ENCODE measurements at places on chromosomes 3 and 15.

DNA sequence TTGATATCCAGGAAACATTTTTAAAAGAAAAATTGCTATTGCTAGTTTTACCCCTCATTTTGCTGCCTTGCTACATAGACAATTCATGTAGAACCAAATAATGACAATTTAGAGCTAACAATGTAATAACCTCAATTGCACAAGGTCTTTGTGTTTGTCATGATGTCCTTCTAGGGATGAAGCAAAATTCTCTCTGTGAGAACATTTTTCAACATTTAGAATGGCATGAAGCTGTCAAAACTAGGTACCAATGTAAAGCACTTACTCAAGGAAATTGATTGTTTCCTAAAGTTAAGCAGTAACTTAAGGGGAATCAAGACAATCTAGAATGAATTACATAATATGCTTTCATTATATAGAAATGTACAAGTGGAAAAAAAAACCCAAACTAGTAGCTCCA lies 7.9 kb upstream of the FGF7 start:
- no peak for DNase-seq

DNA sequence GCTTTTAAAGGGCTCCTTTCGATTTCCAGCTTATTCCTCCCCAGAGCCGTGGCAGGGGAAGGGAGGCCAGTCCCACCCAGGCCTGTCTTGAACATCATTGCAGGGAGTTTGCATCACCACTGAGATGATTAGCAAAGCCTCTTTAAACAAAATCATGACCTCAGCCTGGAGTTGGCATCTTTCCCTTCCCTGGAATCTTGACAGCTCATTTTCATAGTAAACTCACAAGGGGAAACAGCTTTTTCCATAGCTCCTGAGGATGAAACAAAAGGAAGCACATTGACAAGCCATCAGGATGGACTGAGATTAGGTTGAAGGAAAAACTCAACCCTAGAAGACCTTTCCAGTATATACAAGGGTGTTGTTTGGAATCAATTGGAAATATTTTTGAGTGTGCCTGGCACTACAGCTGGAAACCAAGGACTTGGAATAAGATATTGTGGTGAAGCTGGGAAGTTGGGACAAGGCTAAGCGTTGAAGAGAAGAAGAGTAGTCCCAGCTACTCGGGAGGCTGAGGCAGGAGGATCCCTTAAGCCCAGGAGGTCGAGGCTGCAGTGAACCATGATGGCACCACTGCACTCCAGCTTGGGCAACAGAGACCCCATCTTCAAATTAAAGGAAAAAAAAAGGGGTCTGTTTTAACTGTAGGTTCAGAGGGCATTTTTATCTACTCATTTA lies 3.1 kb upstream of the LARP6 start:
- no peak for DNase-seq

- DNase-seq: no peak
Measured at GRCh38 chr3:66496746-66497145, 4.1 kb downstream of the LRIG1 start.

- DNase-seq: no peak
Measured at GRCh38 chr3:64627471-64628321, 60.1 kb downstream of the ADAMTS9 start.

GRCh38 chr3:183151821-183152351 lies 10.6 kb downstream of the LAMP3 start:
- DNase-seq: no peak

GRCh38 chr3:64514889-64515288 lies 172.9 kb downstream of the ADAMTS9 start:
- DNase-seq: no peak

GRCh38 chr3:18366258-18366657 lies 58.9 kb downstream of the SATB1 start:
- no peak for DNase-seq

DNA sequence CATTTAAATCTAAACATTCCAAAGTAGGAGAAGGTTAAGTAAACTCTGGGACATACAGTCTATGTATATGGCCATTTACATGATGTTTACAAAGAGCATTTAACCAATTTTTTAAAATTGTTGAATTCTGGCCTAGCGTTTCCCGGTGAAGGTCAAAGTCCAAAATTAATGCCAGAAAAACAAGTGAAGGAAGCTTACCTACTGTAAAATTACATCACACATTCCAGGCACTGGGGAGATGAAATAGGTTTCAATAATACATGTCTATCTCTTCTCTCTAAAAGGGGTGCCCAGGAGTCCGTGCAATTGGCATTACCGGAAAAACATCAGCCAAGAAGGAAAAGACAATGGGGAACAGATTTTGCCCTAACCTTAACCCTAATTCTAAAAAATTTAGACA lies 358.8 kb downstream of the VPS13C start:
- DNase-seq: no peak

Measured in SIG-M5 (cell line).